ENCODE measurements at places on chromosomes 13 and 19.

GRCh38 chr19:34598217-34599155 lies 78.5 kb downstream of the SCGB2B2 start:
- DNase-seq, result no peak

DNA sequence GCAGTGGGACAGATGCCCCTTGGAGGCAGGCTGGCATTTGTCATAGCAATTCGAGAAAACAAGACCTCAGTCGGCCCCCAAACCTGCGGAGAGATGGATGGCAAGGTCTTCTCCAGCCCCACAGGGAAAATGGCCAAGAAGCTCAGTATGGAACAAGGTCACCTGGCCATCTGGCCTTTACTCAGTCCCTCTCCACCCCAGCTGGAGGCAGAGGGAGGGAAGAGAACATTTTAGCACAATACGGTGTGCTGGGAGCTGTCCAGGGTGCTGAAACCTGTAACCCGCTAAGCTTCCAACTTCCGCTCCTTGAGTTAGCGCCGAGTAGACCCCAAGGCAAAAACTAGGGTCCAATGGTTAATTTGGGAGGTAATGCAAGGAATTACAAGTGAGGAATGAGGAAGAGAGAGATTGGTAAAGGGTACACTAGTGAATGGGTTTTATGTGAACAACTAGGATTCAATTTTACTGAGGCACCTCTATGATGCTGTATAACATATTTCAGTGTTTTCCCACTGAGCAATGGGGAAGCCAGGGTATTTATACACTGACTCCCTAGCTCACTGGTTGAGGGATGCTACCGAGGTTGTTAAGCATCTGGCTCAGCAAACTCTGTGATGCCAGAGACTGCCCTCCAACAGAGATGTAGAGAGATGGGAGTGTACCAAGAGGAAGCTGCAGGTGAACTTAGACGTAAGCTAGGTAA lies 64.3 kb downstream of the CACNA1A start:
- no peak for DNase-seq

- DNase-seq, result no peak
Observed at GRCh38 chr19:31073485-31074198, 275.6 kb downstream of the TSHZ3 start.

DNA sequence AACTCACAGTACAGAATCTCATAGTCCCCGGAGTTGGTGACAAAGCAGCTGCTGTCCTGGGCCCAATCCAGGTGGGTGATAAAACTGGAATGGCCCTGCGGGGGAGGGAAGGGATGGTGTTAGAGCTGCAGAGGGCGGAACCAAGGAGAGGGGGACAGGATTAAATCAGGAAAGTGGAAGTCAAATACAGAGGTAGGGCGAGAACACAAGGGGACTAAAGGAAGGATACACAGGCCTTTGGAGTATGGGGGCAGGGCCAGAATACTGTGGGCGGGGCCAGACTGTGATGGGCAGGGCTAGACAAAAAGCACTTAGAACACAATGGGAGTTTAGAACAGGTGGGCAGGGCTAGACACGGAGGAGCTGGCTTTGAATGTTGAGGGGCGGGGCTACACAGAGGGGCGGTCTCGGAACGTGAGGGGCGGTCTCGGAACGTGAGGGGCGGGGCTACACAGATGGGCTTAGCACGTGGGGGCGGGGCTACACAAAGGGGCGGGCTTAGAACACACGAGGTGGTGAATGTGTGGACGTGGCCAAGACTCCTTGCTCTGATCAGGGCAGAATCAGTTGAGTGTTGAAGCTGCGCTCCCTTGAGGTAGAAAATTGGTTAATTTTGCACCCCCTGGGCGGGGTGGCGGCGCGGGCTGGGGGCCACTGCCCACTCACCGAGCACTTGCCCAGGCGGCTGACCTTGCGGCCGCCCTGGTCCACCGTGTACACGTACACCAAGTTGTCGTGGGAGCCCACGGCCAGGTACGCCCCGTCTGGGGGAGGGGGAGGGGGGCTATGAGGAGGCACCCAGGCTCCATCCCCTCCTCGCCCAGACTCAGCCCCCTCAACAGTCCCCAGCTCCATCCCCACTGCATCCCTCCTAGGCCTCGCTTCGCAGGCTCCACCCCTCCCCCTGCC lies 14.0 kb upstream of the GPR4 start:
- DNase-seq, result peak; percentile 30

- no peak for DNase-seq
Observed at GRCh38 chr13:114225610-114226009, 9.1 kb upstream of the CDC16 start.

DNA sequence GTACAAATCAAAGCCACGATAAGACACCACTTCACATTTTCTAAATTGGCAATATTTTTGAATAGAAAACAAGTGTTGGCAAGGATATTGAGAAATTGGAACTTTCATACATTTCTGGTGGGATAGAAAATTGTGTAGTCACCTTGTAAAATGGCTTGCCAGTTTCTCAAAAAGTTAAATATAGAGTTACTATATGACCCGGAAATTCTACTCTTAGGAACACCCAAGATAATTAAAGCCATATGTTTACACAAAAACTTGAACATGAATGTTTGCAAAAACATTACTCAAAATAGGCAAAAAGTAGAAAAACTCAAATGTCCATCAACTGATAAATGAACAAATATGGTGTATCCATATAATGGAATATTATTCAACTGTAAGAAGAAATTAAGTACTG lies 552.5 kb downstream of the TBC1D4 start:
- no peak for DNase-seq

- DNase-seq, result no peak
Observed at GRCh38 chr19:1307755-1308303, 22.2 kb downstream of the EFNA2 start.

- no peak for DNase-seq
Observed at GRCh38 chr13:20704459-20705069, 1.1 kb downstream of the IL17D start.

DNA sequence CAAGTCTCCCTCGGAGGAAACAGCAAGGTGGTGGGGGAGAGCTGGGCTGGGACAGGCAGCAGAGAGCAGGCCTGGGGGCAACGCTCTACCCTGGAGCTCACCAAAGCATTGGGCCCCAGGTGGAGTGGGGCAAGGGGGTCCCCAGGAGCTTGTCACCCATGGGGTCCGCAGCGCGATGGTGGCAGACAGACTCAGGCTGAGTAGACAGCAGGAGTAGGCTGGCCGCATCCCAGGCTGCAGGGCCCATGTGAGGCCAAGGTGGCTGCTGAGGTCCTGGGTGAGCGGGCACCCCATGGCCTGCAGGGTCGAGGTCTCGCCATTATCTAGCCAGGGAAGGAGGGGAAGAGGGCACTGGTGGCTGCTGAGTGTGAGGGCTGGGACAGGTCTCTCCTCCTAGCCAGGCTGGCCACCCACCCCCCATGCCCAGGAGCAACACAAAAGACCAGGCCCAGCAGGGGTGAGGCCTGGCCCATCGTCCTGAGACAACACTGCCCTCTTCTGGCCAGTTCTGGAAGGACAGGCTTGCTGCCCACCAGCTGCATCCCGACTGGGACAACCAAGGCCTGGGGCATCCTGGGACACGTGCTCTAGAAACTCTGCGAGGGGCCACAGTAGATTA lies 33.1 kb downstream of the CEBPG start:
- DNase-seq, result peak; percentile 43

GRCh38 chr19:43809762-43810696 lies 7.8 kb upstream of the LYPD5 start:
- no peak for DNase-seq

- DNase-seq, result no peak
Observed at GRCh38 chr19:8357007-8357521, 6.9 kb upstream of the ANGPTL4 start.

- no peak for DNase-seq
Observed at GRCh38 chr19:6579450-6580178, 11.3 kb downstream of the CD70 start.

DNA sequence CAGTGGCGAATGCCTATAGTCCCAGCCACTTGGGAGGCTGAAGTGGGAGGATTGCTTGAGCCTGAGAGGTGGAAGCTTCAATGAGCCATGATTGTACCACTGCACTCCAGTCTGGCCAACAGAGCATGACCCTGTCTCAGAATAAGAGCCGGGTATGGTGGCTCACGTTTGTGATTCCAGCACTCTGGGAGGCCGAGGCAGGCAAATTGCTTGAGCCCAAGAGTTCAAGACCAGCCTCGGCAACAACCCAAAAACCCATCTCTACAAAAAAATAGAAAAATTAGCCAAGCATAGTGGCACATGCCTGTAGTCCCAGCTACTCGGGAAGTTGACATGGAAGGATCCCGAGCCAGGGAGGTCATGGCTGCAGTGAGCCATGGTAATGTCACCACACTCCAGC lies 5.3 kb upstream of the NECTIN2 start:
- DNase-seq, result no peak

GRCh38 chr13:107730813-107731212 lies 484.5 kb downstream of the LIG4 start:
- DNase-seq, result no peak

- DNase-seq, result peak; percentile 34
Observed at GRCh38 chr13:46893798-46894560, 2.9 kb downstream of the HTR2A start.
